Suprapubic skin (tissue), 4 donors: ENCODE measurements at places on chromosomes 1 and 21.

DNA sequence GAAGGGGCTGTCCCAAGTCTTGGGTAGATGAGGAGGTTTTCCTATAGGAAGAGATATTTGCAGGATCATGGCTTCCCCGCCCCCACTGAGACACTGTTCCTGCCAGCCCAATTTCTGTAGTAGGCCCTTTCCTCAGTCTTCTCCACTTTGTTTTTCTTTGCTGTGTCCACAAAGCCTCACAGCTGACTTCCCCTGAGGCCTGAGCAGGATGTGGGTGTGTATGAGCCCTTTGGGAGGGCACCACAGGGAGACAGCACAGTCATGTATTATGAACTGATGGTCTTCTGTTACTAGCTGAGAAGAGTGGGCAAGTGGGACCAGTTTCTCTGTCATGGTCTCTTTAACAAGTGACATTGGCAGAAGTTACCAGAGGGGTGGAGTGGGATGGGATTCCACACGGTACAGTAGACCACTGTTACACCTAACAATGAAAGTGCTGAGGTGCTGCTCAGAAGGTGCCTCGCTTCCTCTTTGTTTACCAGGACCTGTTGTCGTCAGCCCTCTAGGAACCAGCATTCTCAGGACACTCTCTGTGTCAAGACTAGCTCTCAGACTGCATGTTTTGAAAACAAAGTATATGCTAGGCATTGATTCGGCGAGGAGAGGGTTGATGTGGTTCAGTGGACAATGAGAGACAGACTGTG, 253.8 kb upstream of the HOOK1 start:
- no peak for DNase-seq

DNA sequence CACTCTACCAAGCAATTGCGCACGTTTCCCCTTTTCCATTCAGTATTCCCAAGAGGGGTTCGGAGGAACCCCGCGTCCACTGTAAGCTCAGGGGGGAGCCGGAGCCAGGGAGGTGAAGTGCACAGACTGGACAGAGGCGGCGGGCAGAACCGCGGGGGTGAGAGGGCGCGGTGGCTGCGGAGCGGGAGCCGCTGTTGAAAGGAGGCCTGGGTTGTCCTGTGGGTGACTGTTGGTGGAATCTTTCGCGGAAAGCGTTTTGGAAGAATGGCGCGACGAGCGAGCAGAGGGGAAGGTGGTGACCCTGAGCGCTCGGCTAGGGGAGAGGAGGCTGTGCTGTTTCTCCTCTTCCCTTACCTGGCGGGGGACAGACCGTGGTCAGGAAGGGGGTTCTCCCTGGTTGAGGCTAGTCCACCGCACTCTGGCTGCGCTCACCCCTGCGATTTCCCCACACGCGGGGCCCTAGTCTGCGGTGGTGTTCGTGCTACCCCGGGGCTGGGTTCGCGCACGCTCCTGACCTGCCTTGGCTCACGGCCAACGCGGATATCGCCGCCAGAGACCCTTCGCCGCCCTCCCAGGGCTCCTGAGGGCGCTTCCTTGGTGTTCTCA, 92.8 kb downstream of the PRKAB2 start:
- no peak for DNase-seq

- no peak for DNase-seq
These were observed 47.1 kb upstream of the ARHGAP29 start for GRCh38 chr1:94284476-94284875.

DNA sequence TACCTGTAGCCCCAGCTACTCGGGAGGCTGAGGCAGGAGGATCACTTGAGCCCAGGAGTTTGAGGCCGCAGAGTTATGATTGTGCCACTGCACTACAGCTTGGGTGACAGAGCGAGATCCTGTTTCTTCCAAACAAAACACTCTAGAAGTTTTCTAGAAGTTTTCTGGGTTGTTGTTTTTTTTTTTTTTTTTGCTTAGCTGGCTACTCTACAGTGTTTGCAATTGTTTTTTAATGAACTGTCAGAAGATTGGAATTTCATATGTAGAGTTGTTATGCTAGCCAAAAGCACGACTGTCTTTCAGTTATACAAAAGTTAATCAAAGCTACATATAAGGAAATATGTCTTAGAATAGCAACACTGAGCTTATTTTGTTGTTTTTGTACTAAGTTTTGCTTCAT, 30.9 kb upstream of the NEXN start:
- no peak for DNase-seq

GRCh38 chr1:226676381-226676780, 62.7 kb downstream of the ITPKB start:
- DNase-seq: no peak

- DNase-seq: no peak
These were observed 59.2 kb downstream of the PBX1 start for GRCh38 chr1:164618202-164618564.

DNA sequence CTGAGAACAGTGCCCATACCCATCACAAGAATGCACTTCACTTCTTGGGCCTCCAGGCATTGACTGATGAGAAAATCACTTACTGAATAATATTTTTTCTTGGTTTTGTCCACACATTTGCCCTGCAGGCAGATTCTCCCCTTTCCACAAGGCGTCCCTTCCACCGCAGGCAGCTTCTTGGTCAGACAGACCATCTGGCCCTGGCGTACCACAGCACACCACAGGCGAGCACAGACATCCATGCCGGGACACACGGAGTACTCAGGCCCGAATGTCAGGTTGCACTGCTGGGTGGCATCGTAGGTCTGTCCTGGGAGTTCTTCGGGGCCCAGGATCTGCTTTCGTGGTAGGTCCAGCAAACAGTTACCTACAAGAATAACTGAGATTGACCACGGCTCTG, 32.5 kb downstream of the ADAMTS5 start:
- DNase-seq: no peak

DNA sequence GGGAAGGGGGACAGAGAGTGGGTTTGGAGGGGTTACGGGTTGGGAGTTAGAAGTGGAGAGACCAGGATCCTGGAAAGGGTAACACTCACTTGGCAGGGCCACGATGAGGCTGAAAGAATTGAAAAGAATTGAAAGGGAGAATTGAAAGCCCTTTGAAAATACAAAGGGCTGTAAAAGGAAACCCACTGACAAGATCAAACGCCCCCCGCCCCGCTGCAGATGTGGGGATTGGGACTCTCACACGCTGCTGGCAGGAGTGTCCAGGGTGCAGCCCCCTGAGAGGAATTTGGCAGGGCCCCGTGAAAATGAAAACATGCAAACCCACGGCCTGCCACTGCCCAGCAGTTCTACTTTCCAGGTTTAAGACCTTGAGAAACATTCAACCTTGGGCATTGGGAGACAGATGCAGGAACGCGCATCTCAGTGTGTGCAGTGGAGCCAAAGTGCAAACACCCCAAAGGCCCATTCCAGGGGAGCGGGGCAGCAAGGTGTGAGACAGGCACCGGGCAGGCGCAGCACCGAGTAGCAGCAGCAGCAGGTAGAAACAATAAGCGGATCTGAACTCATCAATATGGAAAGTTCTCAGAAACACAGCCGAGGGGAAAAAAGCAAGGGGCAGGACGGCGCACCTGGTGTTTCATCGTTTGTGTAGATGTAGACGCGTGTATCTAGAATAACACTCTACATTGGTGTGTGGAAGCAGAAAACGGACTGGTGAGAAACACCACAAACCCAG, 8.3 kb upstream of the TNFRSF1B start:
- no peak for DNase-seq

DNA sequence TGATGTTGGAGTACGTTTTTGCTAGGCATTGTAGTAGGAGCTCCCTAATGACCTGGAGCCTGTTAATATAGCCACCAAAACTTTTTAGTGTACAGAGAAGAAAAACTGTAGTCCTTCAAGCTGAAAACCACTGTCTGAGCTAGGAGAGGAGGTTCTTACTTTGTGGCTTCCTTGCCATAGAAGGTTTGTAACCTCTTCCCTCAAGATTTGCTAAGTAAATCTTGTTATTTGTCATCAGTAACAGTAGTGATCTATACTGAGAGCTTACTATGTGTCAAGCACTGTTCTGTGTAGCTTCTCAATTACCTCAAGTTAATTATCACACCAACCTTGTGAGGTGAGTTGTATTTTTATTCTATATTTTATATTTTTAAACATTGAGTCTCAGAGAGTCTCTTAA, 21.2 kb upstream of the LRRC8C start:
- DNase-seq: no peak

DNA sequence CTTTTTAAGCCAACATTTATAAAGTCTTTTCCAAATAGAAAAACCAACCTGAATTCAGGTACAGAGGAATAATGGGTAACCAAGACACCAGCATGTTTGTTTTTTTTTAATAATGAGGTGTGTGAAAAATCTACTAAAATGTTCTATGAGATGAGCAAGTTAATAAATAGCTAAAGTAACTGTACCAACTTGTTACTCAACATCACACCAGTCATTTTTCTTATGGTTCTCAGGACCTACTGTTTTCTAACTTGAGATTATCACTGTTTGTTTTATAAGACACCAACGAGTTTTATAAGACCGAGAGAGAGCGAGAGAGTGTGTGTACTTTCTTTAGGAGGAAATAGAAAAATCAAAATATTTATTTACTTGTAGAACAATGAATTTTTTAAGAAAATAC, 12.4 kb downstream of the ELK4 start:
- no peak for DNase-seq

DNA sequence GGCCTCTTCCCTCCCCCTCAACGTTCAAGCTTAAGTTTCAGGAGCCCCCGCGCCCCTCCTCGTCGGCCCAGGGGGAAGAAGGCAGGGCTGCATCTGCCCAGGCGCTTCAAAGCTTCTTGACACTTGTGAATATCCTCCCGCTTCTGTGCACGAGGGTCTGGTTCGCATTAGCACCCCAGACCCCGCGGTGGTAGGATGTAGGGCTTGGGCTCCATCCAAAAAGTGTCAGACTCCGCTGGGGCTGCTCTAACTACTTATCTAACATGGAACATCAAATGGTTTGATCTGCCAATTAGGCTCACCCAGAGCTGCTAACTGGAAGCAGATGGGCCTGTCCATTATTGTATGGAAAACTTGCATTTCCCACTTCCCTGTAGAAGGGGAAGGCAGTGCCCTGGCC, 28.9 kb downstream of the TAS1R2 start:
- DNase-seq: no peak

DNA sequence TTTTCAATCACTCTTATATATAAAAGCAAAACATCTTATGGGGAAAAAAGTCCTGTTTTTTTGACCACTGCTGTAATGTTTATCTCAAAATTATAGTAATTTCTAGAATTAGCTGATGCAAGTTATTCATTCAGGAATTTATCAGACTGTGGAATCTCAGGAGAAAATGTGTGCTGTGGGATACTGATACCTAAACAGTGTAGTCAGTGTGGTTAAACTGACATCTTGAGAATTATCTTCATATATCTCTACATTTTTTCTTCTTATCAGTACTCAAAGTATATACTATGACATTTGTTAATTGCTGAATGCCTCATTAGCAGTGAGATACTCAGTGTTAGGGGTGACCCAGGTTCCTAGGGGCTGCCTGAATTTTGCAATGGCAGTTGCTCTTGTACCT, 839.3 kb downstream of the KCNT2 start:
- no peak for DNase-seq

DNA sequence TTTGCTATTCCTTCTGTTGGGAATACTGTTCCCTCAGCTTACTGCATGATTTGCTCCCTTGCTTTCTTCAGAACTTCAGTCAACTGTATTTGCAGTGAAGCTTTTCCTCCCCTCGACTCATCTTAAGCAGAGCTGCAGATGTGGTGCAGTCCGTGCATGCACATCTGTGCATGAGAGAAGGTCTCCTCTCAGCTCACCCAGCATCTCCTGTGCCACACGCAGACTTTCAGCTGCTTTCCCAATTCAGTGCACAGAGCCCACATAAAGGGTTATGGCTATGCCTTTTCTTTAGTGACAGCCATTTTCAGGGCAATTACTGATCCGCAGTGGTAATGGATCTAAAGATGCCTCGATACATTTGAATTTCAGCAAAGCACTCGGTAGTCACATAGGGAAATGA, 13.5 kb upstream of the NTPCR start:
- DNase-seq: no peak

GRCh38 chr1:3775490-3776230, 3.1 kb downstream of the SMIM1 start:
- peak; percentile 78 for DNase-seq

DNA sequence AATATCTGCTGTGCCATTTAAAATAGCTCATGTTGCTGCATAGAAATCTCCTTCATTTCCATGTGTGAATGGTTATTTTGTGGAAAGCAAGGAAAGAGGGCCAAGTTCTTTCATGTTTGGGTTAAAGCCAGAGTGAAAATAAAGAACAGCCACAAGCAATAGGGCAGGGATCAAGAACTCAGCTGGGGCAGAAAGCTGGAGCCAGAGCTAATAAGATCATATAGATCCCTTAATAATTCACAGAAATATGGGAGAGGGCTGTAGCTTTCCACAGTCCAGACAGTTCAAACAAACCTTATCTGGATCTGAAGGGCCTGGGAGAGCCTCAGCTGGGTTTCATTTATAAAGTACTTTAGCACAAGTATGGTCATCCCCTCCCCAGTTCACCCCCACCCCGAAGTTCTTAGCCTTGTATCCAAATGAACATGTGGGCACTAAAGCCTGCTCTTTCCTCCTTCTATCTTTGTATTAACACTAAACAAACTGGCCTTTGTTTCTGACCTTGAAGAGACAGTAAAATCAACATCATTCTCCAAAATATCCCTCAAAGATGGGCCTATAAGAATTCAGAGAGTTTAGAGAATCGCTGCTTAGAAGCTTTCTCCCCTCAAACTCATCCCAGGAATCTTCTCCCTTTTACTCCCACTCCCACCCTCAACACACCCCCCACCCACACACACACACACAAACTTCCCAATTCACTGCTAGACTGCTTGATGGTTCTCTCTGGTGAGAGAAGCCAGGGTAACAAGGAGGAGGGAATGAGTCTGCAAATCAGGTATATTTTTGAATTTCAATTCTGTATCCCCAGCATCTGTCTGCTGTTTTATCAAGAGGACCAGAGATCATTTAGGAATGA, 41.7 kb downstream of the UTP25 start:
- DNase-seq: no peak

- no peak for DNase-seq
These were observed 99.6 kb downstream of the ATP6V1G3 start for GRCh38 chr1:198440842-198441241.

GRCh38 chr1:210412240-210412639, 83.5 kb downstream of the HHAT start:
- DNase-seq: no peak

DNA sequence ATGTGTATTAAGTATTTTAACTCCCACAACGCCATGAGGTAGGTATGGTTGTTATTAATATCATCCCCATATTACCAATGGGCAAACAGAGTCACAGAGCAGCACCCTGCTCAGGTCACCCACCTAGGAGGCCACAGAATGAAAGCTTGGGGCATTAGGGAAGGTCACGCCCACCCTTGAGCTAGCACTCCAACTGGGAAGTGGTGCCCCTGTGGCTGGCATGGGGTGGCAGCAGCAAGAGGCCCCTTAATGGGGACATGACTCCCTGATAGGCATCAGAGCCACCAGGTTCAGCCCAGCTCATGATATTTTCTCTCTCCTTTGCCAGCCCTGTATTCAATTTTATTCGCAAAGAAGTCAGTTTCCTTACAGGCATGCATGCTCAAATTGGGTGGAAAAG, 90.6 kb downstream of the DMRTB1 start:
- peak; percentile 57 for DNase-seq

DNA sequence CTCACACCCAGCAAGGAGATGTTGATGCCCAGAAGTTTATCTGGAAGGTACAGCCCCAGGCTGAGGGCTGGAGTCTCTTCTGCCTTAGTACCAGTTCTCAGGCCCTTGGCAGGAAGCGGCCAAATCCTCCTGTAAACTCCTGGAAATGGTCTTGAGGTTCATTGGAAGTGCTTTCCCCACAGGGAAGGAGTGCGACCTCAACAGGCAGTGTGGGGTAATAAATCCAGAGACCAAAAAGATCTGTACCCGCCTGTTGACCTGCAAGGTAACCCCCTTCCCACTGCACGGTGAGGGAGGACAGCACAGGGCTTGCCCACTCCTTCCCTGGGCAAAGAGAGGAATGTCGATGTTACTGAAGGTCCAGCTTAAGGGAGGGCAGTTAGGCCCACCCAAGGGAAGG, 4.5 kb downstream of the ATXN7L2 start:
- DNase-seq: no peak
